ENCODE measurements at places on chromosomes 3 and 15.

GRCh38 chr3:197376020-197376419 lies 77.6 kb upstream of the DLG1 start:
- peak; percentile 1 for DNase-seq

DNA sequence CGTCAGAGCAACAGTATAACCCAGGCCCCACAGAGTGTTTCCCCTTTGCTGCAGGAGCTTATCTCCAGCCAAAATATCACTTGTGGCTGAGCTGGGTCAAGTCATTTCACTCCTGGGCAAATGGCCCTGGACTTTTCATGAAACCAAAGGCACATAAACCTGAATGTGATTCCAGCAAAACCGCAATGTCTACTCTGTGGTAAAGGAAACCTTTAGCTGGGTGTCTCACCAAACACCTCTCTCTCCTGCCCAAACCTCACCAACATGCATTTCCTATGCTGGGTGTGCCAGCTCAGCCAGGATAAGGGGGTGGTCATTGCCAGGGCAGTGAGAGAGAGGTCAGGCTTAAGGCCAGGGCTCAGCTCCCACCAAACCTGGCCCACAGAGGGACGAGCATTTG lies 67.4 kb downstream of the GTPBP8 start:
- no peak for DNase-seq

DNA sequence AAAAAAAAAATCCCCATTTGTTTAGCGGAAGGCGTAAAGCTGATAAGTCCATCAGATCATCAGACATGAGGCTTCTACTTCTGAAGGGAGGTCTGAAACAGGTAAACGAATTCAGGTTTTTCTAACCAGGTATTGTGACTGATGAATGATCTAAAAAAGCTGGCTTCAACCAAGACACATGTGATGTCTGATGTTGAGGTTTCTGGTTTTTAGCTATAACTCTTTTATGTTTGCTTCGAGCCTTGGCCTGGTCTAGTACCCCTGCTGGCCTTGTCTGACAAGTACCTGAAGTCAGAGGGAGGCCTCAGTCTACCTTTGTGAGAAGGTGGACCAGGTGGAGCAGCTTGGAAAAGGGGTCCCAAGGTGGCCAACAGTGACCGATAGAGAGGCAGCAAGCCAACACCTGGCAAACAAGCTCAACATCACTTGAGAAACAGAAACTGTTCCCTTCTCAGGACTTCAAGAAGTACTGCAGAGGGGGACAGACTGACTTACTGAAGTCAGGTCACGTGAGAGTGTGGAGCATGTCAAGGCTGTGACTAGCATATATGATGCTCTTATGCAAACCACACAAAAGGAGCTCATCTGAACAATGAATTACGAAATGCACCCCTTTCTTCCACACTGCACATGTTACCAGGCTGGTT lies 33.0 kb upstream of the CA12 start:
- no peak for DNase-seq

GRCh38 chr3:113532698-113533533 lies 561 bp downstream of the SIDT1 start:
- DNase-seq = peak; percentile 35

DNA sequence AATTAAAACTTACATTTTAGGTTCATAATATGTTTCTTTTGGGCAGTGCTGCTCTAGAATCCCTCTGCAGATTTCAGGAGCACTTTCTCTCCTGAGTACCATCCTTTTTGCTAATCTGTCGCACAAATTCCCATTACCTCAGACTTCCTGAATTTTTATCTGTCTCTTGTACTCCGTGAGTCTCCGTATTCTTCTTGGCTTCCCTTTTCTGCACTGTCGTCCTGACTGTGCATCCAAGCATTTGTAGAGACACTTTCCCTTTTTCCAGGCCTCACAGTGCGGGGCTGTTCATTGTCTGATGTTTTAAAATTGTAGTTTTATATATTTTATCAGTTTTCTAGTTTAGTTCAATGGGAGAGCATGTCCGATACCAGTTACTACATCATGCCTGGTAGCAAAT lies 27.3 kb downstream of the MEF2A start:
- no peak for DNase-seq

DNA sequence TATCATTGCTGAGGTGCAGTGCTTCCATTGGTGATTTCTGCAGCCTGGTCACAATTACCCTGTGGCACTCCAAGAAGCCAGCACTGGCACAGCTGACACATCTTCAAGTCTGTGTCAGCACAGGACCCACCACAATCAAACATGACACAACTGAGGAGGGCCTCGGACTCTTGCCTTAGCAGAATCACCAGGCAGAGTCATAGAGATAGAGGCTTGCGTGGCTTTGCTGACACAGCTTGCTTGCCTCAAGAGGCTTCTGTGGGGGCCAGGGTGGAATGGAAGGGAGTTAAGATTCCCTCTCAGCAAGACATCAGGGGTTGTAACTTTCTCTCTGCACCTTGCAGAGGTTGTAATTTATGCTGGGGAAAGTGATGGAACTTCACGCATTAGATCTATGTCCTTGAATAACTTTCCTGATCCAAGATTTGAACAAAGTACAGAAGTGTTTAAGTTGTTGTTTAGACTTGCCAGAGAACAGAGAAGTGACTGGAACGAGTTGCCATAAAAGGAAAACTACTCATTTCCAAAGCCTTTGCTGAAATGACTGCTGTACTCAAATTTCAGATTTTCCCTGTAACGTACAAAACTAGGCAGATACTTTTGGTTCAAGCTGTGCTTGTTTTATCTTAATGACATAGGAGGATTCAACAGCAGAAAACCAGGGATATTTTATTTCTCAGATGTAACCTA lies 170.7 kb downstream of the DIPK2A start:
- DNase-seq = peak; percentile 12

- peak; percentile 50 for DNase-seq
Measured at GRCh38 chr15:65211482-65211982, 259 bp upstream of the CILP start.

- peak; percentile 64 for DNase-seq
Measured at GRCh38 chr3:140736863-140737460, 59.1 kb downstream of the TRIM42 start.

DNA sequence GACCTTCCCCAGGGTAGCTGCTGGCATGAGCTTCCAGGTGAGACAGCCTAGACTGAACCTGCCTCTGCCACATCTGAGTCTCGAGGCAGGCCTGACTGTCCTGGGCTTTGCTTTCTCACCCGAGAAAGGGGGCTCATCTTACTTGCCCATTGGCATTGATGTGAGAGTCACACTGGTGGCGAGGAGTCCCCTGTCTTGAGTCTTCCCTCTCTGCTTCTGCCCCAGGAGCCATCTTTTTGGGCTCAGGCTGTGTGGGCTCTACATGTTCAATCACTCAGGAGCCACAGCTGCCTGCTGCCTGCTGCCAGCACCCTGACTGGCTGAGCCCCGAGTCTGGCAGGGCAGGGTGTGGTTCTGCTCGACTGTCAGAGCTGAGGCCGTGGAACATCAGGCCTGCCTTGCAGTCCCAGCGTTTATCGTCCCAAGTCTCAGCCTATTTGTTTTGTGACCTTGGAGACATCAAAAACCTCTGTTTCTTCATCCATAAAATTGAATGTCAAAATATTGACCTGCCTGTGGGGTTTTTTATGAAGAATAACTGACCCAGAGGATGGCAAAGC lies 132.5 kb downstream of the DNAJB8 start:
- no peak for DNase-seq

GRCh38 chr3:46112296-46112695 lies 85.0 kb upstream of the XCR1 start:
- DNase-seq = no peak

GRCh38 chr3:43792904-43793303 lies 102.2 kb downstream of the ABHD5 start:
- DNase-seq = no peak

GRCh38 chr15:48547286-48547685 lies 98.2 kb downstream of the FBN1 start:
- DNase-seq = peak; percentile 32

- no peak for DNase-seq
Measured at GRCh38 chr15:67732671-67733374, 92.5 kb upstream of the SKOR1 start.

GRCh38 chr15:39172380-39173281 lies 408.2 kb upstream of the THBS1 start:
- no peak for DNase-seq

DNA sequence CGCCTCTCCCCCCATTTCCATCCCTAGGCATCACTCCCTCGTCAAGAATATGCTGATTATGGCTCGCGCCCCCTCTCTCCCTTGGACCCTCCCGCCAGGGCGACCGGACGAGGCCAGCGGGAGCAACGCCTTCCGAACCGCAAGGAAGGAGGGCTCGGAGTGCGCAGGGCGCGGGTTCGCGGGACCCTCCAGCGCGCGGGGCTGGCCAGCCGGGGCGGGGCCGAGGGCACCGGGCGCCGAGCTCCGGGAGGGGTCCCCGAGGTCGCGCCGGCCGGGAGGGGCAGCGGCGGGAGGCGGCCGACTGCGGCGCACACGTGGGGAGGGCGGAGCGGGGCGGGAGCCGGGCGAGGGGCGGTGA lies 483 bp downstream of the EHD4 start:
- peak; percentile 58 for DNase-seq

GRCh38 chr3:192373032-192373431 lies 354.3 kb downstream of the FGF12 start:
- DNase-seq = no peak

GRCh38 chr15:97984157-97984556 lies 23.7 kb downstream of the ARRDC4 start:
- DNase-seq = no peak

DNA sequence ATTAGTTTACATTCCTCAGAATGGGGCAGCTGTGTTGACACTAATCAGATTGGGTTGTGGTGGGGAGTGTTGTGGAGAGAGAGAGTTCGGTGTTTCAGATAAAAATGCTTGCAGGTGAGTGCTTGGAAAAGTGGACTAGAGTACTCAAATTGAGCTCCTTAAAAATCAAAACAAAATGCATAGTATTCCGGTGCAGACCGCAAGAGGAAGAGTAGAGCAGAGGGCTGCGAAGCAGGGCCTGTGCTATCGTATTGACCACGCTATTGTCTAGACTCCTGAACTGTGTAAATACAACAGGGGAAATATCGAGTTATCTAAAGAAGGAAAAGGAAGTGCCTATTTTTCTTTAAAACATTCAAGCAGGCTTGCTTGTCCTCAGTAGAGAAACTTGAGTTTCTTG lies 159.5 kb downstream of the TP63 start:
- no peak for DNase-seq

- DNase-seq = no peak
Measured at GRCh38 chr15:69045802-69046201, 31.3 kb downstream of the NOX5 start.

DNA sequence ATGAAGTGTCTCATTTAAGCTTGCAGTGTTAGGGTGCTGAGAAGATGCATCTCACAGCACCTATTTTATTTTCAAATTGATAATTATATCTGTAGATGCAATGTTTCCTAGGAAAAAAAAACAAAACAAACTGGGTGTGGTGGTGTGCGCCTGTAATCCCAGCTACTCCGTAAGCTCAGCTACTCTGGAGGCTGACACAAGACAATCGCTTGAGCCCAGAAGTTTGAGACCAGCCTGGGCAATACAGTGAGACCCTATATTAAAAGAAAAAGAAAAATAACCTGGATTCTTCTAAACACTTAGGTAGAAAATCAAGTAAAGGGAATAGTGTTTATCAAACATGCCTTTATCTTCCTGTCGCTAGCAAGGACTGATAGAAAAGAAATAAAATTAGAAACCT lies 1.9 kb downstream of the MINDY2 start:
- no peak for DNase-seq

- no peak for DNase-seq
Measured at GRCh38 chr3:143483214-143483613, 363.6 kb downstream of the CHST2 start.

DNA sequence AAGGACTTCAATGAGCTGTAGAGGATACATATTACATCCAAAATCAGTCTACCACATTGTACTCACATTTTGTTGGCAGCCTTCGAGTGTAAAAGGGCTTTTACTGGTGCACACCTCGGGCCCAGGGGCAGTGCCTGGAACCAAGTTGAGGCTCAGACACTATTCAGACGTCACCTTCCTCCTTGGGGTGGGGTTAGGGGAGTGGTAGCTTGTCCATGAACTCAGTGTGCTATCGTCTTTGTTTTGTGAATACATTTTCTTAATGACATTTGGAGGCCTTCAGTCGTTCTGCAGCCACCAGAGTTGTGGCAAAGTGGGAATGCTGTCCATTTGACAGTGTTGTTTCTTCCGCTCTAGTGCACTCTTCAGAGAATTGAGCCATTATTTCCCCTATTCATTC lies 114.2 kb downstream of the PGPEP1L start:
- no peak for DNase-seq

GRCh38 chr3:177441813-177442646 lies 244.7 kb upstream of the TBL1XR1 start:
- no peak for DNase-seq

DNA sequence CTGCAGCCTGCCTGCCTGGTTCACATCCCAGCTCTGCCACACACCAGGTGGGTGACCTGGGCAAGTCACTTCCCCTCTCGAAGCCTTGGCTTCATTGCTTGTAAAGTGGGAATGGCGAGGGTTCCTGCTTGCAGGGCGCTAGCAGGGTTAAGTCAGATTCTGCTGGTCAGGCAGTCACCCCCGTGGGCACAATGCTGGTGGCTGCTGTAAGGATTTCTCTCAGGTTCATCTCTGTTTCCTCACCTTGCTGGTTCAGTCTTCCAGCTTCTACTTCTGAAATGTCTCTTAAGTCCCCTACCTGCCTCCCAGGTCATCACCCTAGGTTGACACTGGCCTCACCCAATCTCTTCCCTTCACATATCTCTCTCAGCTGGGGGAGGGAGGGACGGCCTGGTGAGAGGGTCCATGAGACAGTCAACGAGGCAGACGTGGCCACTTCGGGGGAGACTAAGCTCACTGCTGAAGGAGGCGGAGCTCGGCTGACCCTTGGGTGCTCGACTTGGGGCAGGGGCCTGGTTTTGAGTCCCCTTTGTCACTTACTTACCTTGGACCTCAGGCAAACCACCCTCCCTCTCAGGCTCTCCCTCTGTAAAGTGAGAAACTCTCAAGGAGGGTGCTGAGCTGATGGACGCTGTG lies 11.5 kb downstream of the CTSH start:
- no peak for DNase-seq

DNA sequence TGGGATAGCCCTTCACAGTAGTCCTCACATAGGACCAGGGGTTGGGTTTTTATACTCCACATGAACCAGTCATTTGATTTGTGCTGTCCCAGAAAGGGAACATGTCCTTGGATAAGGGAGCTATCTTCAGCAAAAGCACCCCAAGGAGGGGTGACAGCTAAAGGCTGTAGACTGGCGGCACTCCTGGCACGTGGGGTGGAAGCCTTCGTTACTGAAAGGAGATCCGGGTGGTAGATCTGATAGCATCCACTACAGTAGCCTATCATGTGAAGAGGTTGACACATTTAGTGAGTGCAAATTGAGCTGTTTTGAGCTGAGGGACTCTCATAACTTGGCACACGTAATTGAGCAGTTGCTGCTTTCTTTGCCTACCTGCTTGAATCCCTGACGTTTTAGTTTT lies 588.8 kb upstream of the GOLIM4 start:
- DNase-seq = no peak

- no peak for DNase-seq
Measured at GRCh38 chr3:71299160-71299559, 284.4 kb downstream of the FOXP1 start.

- no peak for DNase-seq
Measured at GRCh38 chr3:149327156-149327555, 6.3 kb downstream of the TM4SF18 start.

All from GM03348 (cell line).